Mesangial cell (primary cell): ENCODE measurements at places on chromosomes 1 and 21. TPM values are rescaled to one million over a fixed set of nuclear protein-coding genes. Genes with fewer than 3 reads are reported as not detected.

IGSF9 gene
- 0.16 and 0.76 TPM in 2 replicates for total RNA-seq

SLC2A5 gene
- total RNA-seq: 0.33 and 0.51 TPM in 2 replicates

ZNF695 gene
- 0.76 and 8.6 TPM in 2 replicates for total RNA-seq

AMIGO1 gene
- 0.65 and 2.4 TPM in 2 replicates for total RNA-seq

ANKRD45 gene
- 0.76 TPM in 1 of 2 replicates, not detected in the other for total RNA-seq

ZNF281 gene
- 15.5 and 20.2 TPM in 2 replicates for total RNA-seq

HMGN1 gene
- 115 and 205 TPM in 2 replicates for total RNA-seq

TP73 gene
- total RNA-seq: not detected in 2 replicates

LCE6A gene
- not detected in 2 replicates for total RNA-seq

SMCP gene
- total RNA-seq: not detected in 2 replicates

LCE3A gene
- total RNA-seq: not detected in 2 replicates

PALMD gene
- 0.13 and 0.33 TPM in 2 replicates for total RNA-seq

PLXNA2 gene
- total RNA-seq: 2.8 and 5.9 TPM in 2 replicates

DEPDC1 gene
- total RNA-seq: 3.0 and 43.0 TPM in 2 replicates

RIMKLA gene
- under 0.01 and 0.16 TPM in 2 replicates for total RNA-seq
